Left lobe of liver (tissue), 2 donors: ENCODE measurements at places on chromosomes 1 and 21. TPM values are rescaled to one million over a fixed set of nuclear protein-coding genes. Genes with fewer than 3 reads are reported as not detected.

DNA sequence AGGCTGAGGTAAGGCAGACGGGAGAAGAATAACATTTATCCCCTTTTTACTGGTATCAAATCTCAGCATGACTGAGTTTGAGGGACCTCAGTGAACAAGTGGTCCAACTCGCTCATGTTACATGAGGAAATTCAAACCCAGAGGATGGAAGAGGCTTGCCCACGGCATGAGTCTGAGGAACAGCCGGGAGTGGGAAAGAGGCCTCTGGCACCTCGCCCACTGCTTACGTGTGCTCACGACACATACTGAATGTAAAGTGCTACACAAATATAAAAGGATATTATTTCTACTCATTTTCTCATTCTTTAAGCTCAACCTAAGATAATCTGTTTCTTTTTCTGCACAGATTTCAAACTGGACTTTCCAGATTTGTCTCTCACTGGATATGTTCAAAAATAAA, 14.7 kb downstream of the BEND5 start:
- DNase-seq = no peak

DNA sequence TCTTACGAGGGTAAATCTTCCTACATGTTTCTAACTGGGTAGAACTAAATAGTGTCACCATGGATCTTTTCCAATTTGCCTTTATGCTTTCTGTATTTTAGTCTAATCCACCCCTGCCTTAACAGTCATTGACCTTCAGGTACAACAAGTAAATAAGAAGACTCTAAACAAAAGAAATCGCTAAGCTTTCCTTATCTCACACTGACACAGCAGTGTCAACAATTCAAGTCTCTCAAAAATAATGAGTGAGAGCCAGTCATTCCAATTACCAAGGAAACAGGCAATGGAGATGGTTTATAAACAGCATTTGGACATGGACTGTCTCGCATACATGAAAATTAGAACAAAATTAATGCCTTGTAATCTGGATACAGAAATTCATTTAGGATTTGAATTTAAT, 365.8 kb downstream of the VAV3 start:
- no peak for DNase-seq

GRCh38 chr1:172566196-172566997, 33.4 kb downstream of the SUCO start:
- DNase-seq = no peak

Gene FAM110D
- 0.28 TPM for total RNA-seq

DNA sequence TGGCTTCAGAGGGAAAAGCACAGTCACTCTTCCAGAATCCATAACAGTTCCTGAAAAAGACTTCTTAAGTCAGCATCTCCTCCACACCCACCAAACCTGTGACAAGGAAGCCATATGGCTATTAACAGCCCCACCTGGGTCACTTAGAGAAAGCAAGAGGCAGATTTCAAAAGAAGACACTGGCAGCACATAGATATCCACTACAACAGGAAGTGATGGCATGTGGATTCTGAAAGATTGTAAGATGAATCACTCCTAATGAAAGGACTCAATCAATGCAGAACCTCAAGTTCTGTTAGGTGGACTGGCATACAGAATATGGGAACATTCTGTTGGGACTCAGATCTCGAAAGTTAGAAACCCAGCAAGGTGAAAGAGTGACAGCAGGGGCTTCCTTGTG, 365.9 kb downstream of the TGFB2 start:
- no peak for DNase-seq

Gene PALMD
- 17.1 TPM for total RNA-seq

Gene ECM1
- total RNA-seq = 15.3 TPM

DNA sequence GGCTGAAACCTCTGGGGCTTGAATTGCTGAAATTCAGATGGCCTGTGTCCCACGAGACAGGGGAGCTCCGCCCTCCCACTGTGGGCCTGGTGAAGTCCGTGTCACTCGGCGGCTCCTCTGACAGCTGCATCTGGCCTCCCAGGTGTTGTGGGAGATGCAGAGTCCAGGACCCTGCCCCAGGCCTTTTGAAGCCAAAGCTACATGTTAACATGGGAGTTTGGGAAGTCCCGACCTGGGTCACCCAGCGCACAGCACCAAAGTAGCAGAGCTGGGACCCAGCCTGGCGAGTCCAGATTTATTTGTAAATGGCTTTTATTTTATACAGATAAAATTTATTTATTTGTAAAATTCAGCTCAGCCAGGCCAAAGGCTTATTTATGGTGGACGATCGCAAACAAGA, 28.9 kb downstream of the SLC37A1 start:
- no peak for DNase-seq

Gene ITLN2
- total RNA-seq = not detected

GRCh38 chr21:33884376-33885171, 31.0 kb downstream of the ATP5PO start:
- no peak for DNase-seq

DNA sequence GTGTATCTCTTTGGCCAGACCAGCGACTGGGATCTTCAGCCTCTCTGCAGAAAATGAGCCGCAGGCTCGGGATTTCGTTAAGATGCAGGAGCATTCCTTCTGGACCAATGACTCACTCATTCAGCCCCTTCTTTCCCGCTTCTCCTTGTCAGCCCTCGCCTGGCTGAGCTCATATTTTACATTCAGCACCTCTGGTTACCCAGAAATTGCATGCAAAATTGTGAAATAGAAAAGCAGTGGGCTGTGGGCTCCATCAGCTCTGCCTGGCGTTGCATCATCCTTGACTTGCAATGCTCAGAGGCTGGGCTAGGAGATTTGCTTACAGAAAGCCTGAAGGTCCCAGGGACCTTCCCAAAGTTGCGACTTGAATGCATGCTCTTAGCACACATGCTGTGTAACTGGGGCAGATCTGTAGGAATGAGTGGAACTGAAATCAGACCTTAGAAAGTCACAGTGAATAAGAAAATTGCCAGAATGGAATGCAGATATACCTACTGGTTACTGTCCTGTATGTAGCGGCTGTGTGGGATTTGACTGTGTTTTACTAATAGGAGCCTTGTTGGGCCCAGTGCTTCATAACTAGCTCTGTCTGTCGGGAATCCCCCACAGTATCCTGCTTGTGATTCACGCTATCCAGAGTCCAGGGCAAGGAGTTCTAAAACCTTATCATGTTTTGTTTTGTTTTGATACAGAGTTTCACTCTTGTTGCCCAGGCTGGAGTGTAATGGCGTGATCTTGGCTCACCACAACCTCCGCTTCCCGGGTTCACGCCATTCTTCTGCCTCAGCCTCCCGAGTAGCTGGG, 444.8 kb downstream of the KIF26B start:
- no peak for DNase-seq

Gene GJA9
- not detected for total RNA-seq

Gene GUCA2A
- not detected for total RNA-seq

DNA sequence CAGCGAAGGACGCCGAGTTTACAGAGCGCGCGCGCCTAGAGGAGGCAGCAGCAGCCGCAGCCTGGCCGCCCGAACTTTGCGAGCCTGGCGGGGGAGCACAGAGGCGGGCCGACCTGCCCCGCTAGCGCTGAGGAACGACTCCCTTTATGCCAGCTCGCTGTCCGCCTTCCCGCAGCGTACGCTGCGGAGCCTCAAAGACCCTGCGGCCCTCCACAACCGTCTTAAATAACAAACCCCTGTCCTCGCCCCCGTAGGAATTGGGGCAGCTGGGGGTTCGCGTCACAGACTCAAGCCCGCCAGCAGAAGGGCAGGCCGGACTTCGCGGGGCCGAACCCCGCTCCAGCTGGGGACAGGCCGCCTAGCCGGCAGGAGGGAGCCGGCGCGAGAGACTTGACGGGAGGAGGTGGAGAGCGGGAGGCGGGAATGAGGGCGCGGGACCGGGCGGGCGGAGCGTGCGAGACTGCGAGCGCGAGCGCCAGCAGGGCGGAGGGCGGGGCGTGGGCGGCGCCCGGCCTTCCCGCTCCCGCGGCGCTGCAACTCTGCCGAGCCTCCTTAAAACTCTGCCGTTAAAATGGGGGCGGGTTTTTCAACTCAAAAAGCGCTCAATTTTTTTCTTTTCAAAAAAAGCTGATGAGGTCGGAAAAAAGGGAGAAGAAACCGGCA, 1.8 kb upstream of the CDKN2C start:
- peak; percentile 94 for DNase-seq

DNA sequence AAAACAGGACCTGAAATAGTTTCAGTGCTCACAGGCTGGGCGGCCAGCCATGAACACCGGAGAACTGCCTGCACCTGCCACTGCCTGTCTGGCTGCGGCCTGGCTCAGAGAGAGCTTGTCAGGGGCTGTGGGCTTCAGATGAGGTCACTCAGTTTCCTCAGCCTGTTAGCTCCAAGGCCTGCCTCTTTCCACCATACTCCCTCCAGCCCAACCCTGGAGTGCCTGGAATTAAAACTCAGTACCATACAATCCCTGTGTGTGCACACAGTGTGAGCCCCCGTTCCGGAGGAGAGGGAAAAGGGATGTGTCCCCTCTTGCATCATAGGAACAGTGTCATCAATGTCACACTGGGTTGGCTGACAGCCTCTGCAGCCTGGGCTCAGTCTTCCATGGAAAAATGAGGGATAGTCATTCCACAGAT, 16.2 kb downstream of the CACNA1S start:
- no peak for DNase-seq

- no peak for DNase-seq
These were observed 55.3 kb downstream of the PBX1 start for GRCh38 chr1:164614316-164614715.

GRCh38 chr1:87612956-87613355, 284.3 kb downstream of the LMO4 start:
- DNase-seq = no peak

- DNase-seq = no peak
These were observed 93.3 kb upstream of the CD1D start for GRCh38 chr1:158087320-158087927.

- no peak for DNase-seq
These were observed 27.8 kb upstream of the CACYBP start for GRCh38 chr1:174971902-174972301.

- DNase-seq = peak; percentile 73
These were observed 3.1 kb upstream of the P3R3URF start for GRCh38 chr1:46179138-46180081.

Gene SPRR3
- total RNA-seq = not detected

DNA sequence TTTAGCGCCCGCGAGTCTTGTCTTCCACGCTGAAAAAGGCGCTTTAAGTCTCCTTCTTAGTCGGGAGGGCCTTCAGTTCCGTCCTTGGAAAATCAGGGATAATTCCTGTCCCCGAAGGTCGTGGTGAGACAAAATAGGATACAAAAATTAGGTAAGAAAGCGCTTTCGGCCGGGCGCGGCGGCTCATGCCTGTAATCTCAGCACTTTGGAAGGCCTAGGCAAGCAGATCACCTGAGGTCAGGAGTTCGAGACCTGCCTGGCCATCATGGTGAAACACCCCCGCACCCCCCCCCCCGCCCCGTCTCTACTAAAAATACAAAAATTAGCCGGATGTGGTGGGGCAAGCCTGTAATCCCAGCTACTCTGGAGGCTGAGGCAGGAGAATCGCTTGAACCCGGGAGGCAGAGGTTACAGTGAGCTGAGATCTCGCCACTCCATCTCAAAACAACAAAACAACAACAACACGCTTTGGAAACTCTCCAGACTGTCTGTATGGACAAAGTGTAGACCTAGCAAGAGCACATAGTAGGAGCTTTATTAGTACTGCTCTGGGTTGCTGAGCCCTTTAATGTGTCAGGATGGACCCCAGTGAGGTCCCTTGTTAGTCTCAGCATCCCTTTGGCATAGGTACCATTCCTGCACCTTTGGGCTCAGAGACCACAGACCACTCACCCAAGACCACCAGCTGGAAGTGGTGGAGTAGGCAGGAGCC, 790 bp upstream of the TMEM54 start:
- DNase-seq = no peak

Gene IFI44L
- 0.63 TPM for total RNA-seq

DNA sequence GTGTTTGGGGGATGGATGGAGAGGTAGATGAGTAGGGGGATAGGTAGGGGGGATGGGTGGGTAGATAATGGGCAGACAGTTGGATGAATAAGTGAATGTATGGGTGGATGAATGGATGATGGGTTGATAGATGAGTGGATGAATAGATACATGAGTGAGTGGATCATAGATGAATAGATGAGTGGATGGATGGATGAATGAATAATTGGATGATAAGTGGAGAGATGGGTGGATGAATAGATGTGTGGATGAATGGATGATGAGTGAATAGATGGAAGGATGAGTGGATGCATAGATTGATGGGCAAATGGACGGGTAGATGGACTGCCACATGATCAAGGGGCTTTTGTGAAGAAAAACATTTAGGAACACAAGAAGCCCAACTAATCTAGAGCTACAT, 133.3 kb upstream of the F3 start:
- no peak for DNase-seq

DNA sequence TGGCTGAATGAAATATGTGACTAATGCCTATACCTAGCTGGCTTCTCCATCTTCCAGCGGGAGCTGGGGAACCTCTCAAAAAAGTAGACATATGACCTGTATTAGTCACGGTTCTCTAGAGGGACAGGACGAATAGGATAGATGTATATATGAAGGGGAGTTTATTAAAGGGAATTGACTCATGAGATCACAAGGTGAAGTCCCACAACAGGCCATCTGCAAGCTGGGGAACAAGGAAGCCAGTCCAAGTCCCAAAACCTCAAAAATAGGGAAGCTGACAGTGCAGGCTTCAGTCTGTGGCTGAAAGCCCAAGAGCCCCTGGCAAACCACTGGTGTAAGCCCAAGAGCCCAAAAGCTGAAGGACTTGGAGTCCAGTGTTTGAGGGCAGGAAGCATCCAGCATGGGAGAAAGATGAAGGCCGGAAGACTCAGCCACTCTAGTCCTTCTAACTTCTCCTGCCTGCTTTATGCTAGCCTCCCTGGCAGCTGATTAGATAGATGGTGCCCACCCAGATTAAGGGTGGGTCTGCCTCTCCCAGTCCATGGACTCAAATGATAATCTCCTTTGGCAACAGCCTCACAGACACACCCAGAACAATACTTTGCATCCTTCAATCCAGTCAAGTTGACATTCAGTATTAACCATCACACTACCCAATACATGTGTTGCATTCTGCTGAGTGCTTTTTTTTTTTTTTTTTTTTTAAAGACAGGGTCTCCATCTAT, 19.6 kb downstream of the OLIG1 start:
- DNase-seq = no peak

DNA sequence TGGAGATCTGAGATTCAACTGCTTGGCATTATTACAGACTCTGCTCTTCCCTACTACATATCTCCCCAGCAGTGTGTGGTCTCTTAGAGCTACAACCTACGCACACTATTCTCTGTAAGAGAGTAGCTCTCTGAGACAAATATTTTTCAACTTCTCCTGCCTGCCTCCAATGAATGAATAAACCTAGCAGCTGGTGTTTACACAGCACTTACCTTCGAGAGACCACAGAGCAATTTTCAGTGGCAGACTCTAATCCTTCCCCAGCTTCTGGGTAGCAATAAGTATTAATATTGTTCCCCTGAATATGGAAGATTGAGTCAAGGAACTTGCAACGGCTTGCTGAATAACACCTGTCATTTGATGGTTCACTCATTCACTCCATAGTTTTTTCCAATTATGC, 350.9 kb upstream of the SPAG17 start:
- DNase-seq = no peak

DNA sequence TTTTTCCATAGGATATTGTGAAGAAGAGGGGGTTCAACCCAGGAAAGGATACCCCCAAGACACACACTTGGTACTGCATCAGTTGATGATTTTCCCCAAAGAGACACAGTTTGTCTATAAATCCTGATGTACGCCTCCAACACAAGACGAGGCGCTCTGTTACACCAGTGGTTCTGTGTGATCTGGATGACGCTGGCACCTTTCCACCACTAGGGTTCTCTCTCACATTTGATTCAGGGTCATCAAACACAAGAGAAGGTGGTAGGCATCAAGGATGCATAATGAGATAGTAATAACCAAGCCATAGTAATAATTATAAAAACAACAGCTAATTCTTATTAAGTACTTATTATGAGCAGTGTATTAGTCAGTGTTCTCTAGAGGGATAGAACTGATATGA, 508.8 kb upstream of the ZP4 start:
- DNase-seq = no peak

Gene PAPPA2
- total RNA-seq = 0.45 TPM

Gene AXDND1
- not detected for total RNA-seq

Gene OLIG2
- not detected for total RNA-seq
